NCI-H526 (cell line): ENCODE measurements at places on chromosomes 6 and 20.

DNA sequence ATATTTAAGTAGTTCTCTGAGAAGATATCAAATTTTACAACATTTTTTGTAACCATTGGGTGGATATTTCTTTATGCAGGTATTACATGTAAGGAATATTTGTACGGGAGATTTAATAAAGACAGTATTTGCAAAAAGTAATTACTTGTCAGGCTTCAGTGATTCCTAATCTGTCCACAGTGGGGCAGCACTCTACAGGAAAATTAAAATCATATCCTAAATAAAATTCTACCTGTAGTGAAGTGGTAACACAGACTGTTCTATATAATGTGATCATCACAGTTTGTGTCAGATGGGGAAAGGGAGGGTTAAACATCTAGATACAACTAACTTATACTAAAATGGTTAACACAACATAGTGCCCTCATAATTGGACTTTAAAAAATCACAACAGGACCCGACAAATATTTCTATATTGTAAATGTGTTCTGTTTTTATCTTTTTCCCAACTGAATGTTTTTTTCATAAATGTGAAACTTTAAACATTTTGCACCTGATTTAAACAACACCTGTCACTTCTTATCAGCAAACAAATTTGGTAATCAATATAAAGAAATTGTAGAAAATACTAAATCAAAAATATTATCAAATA, 145.6 kb upstream of the MANEA start:
- DNase-seq: peak; percentile 69

DNA sequence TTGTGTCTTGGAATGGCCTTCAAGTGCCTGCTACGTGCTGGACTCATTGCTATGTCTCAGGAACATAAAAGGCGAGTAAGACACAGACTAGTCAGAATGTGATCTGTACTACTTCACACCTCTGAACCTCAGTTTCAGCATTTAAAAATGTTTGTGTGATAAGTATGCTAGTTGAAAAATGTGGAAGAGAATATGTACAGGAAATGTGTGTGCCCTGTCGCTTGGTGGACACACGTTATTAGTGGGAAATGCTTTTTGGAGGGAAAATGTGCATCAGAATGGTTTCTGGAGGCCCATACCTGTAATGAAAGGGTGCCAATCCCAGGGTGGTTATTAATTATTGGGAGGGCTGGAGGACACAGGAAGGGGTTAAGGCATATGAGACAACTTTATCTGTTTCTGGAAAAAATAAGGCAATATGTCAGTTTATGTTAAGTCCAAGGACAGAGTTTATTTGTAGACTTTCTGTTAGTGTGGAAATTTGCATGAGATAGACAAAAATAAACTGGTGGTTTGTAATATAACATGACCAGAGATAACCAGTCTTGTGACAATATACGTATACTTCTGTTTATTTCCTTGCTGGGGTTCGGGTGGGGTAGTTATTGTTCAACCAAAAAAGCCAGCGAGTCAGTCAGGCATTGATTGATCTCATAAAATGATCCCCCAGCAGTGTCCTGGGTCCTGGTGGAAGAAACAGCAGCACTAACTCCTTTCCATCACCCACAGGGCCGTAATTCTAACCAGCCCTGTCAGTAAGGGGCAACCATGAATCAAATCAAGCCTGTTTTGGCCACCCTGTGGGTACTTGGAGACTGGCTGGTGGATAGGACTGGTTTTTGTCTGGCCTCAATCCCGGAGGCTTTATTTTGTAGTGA, 117.9 kb downstream of the JARID2 start:
- peak; percentile 26 for DNase-seq

GRCh38 chr6:48061265-48061990, 49.6 kb downstream of the PTCHD4 start:
- DNase-seq: no peak

DNA sequence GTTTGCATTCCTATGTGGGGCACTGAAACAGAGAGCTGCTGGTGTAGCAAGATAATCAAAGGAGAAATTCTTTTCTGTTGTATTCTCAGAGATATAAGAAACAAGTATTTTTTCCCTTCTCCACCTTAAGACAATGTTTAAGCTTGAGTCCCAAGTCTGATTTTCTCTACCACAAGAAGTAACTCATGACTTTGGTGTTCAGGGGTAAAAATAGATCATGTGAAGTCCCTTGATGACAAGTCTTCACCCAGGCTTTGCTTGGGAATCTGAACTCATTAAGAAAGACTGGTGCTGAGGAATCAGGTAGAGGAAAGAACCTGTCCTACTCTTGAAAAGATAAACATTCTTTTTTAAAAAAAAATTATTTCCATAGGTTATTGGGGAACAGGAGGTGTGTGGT, 205.6 kb downstream of the ALDH8A1 start:
- DNase-seq: no peak

- DNase-seq: peak; percentile 63
Observed at GRCh38 chr20:57259121-57259937, 7.1 kb downstream of the BMP7 start.

DNA sequence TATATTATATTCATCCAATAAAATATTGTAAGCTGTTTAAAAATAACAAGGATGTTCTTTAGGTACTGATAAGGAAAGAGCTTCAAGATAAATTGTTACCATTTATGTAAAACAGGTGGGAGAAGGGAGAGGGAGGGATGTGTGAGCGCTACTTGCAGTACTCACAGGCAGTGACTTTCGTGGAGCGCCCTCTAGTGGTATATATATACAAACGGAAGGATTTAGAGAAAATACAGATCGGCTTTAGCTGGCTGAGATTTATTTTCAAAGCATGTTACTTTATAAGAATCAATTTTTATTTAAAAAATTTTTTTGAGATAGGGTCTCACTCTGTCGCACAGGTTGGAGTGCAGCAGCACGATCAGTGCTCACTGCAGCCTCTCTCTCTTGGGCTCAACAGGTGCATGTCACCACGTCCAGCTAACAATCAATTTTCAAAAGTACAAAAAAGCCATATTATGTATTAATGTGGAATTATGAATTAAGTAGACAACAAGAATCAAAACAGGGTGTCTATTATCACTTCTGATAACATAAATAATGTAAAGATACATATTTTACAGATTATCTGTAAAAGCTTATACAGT, 3.3 kb upstream of the MOG start:
- DNase-seq: peak; percentile 89

DNA sequence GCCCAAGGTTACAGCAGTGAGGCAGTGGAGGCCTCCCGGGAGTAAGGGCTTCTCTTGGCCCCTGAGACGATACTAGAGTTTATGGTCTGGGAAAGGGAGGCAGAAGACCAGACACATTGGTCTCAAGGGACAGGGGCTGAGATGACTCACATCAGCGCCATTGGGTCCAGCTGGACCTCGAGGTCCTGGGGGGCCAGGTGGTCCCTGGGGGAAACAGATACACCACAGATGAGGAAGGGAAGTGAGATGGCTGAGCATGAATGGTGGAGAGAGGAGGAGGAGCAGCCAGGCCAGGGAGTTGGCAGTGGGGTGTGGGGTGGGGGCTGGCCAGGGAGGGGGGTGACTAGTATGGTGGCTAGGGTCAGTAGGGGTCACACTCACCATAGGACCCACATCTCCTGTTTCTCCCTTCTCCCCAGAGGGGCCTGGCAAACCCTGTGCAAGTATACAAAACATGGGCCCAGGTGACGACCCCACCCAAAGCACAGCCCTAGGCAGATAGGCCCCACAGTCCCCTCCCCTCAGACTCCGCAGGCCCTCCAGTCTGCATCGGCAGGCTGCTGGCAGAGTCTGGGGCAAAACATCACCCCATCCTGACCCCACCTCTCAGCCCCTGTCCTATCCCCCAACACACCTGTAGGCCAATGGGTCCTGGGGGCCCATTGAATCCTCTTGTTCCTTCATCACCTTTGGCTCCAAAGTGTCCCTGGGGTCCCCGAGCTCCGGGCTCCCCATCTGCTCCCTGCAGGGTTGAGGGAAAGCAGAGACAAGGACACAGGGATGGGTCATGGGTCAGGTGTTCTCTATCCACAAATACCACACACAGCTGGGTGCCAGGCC, 21.9 kb downstream of the COL11A2 start:
- no peak for DNase-seq

DNA sequence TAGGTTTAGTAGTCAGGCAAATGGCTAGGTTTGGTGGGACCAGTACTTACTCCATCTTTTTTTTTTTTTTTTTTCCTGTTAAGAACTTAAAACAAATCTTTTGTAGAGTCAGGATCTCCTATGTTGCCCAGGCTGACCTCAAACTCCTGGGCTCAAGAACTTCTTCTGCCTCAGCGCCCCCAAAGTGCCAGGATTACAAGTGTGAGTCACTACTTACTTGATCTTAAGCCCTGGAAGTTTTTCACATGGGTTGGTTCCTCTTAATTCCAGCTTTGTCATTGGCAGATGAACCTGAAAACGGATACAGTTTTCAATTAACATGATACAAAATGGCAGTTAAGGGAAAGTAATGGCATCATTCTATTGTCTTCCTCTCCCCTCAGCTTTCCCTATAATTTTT, 179.4 kb upstream of the JAG1 start:
- no peak for DNase-seq

DNA sequence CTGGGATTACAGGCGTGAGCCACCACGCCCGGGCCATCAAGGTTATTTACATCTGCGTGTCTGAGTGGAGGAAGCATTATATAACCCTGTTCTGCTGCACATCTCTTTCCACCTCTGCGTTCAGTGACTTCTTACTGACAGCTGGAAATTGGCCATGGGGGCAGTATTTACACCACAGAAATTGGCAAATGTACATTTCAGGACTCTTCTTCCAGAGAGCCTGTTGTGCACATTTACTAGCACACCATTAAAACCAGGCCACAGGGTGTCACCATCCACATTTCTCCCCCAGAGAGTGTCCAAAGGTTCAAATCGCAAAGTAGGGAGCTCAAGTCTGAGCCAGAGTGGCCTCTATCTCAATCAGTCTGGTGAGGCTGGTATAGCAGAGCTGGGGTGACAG, 62.9 kb upstream of the SNX9 start:
- DNase-seq: no peak

DNA sequence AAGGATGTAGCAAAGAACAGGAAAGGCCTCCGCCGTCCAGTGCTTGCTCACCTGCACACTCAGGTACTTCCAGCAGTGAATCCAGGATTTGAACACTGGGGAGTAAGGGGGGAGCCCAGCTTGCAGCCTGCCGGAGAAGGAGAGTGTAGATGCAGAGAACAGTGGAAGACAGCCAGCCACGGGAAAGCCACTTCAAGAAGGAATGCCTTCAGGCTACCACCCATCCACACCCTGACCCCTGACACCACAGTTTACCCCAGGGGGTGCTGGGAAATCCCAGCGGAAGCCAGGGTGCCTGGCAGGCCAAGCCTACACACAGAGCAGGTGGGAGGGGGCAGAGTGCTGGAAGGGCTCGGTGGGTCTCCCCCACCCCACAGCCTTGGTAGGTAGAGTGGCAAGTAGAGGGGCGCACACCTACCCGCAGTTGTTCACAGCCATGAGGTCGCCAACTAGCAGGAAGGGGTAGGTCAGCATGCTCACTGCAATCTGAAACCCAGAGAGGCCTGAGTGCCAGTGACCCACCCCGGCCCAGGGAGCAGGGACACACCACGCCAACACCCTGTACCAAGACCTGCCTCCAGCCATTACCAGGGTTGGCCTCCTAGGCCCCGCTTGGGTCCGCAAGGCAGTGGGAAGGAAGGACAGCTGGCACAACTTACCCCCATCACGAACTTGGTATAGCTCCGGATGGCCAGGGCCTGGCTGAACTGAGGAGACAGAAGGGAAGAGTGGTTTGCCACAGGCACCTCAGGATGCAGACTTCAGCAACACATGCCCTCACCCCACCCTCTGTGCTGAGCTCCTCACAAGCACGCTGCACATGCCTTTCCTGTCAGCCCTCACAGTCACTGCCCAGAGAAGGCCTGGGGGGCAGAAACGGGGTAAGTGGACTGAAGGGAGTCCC, 15.7 kb downstream of the PI16 start:
- DNase-seq: no peak

GRCh38 chr6:51467231-51467952, 620.0 kb downstream of the PKHD1 start:
- DNase-seq: no peak

DNA sequence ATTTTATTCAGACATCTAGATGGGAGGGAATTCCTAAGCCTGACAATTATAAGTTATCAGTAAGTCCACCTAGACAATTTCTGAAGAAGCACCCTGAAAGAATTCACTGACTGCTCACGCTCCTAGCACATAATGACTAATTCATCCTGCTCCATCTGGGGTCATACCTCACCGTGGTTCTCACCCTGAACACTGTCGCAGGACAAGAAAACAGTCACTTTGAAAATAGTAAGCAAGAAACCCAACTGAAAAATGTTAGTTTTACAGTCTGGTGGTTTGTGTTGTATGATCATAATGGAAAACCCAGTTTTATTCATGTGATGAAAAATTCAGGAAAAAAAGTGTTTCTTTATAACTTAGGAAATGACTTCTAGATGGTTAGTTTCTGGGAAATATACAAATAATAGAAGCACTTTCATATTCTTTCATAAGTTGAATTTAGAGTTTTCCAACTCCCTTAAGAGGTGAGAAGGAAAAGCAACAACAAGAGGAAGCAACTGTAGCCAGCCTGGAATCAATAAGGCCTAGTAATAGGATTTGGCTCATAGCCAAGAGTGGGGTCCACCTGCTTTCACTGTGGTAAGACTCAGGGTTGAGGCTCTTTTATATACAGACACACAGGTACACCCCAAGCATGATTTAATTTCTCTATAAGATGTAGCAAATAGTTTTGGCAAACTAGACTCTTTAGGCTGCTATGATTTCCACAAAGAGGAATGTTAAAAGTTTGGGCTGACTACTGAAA, 94.1 kb downstream of the HIVEP2 start:
- DNase-seq: no peak

- DNase-seq: peak; percentile 72
Observed at GRCh38 chr6:26234421-26235301, 130.3 kb upstream of the BTN3A2 start.

DNA sequence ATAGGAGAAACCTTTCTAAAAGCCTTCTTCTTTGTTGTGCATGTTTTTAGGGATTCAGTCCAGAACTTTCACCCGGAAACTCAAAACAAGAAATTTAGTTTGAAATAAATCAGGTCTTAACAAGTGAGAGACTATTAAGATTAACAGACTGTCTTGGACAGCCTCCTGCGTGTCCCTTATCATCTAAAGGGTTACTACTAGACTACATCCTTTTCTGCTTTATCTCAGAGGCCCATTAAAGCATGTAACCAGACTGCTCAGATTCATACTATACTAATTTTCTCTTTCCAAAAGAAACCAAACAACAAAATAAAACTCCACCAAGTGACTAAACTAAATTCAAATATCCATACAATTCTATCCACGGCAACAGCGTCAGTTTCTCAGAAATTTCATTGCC, 173.8 kb downstream of the GMPR start:
- no peak for DNase-seq

GRCh38 chr6:41161380-41161779, 1.5 kb downstream of the TREM2 start:
- no peak for DNase-seq
